Fibroblast of upper back skin (primary cell): ENCODE measurements at places on chromosomes 12 and 14.

DNA sequence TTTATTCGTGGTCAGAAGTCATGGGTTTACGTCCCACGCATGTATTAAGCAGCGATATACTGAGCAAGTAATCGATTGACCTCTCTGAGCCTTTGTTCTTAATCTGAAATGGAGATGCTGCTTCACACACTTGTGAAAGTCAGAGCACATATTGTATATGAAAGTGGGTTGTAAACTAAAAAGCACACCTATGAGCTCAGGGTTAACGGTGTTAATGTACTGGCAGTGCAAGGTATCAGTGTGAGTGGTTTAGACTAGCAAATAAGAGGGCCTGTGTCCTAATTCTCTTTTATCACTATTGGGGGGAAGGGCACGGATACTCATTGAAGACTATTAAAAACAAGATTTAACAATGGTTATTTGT lies 676 bp downstream of the MRPL42 start:
- no peak for DNase-seq

- no peak for DNase-seq
Observed at GRCh38 chr14:45169906-45170305, 34.2 kb downstream of the FANCM start.

- DNase-seq = peak; percentile 69
Observed at GRCh38 chr12:69097619-69098368, 141.6 kb upstream of the CPSF6 start.

- peak; percentile 45 for DNase-seq
Observed at GRCh38 chr12:50088577-50089335, 3.6 kb downstream of the SMARCD1 start.

- DNase-seq = no peak
Observed at GRCh38 chr12:12810553-12811021, 2.6 kb upstream of the DDX47 start.

GRCh38 chr12:124565656-124566160 lies 1.7 kb downstream of the NCOR2 start:
- no peak for DNase-seq

GRCh38 chr14:54691525-54692283 lies 124.8 kb downstream of the SAMD4A start:
- peak; percentile 63 for DNase-seq

- no peak for DNase-seq
Observed at GRCh38 chr12:24913130-24913529, 35.8 kb downstream of the BCAT1 start.

DNA sequence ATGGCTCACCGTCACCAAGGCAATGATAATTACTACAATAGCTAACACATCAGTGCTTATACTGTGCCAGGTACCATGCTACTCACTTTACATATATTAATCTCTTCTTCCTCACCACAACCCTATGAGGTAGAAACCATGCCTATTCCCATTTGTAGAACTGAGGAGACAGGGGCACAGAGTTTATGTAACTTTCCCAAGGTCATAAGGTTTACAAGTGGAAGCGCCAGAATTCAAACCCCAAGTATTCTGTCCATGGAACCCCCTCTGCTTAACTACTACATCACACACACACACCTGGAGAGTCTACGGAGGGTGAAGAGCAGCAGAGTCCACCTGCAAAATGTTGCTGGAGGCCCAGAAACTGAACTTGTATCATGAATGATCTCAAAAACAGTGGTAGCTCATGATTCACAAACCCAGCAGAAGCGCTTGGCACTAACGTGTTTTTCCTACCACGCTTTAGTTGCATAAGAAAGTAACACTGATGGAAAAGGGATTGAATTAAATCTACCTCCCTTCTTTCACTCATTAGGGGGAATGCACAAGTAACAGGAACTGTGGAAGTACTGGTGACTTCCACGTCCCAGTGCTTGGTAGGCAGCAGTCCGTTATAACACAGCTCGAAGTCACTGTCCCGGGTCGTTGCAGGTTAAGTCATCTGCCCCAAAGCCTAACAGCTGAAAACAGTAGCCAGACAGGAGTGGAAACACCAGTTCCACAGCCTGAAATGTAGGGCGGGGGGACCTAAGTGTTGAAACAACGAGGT lies 2.0 kb downstream of the ITPR2 start:
- no peak for DNase-seq

GRCh38 chr14:94046696-94047250 lies 20.6 kb downstream of the OTUB2 start:
- DNase-seq = no peak

DNA sequence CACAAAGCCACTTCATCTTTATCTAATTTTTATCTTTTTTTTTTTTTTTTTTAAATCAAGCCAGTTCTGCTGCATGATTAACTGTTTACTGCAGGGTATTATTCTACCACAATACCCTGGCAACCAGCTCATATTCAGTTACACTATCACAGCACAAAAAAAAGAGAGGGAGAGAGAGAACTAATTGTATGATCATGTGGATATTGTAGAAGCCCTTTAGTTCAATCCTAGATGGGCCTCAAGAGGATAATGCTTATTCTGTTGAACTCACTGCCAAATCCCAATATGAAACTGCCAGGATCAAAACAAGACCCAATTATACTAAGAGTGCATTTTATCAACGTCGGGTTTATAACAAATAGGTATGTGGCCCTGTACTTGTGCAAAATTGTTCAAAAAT lies 51.5 kb downstream of the MED13L start:
- no peak for DNase-seq

DNA sequence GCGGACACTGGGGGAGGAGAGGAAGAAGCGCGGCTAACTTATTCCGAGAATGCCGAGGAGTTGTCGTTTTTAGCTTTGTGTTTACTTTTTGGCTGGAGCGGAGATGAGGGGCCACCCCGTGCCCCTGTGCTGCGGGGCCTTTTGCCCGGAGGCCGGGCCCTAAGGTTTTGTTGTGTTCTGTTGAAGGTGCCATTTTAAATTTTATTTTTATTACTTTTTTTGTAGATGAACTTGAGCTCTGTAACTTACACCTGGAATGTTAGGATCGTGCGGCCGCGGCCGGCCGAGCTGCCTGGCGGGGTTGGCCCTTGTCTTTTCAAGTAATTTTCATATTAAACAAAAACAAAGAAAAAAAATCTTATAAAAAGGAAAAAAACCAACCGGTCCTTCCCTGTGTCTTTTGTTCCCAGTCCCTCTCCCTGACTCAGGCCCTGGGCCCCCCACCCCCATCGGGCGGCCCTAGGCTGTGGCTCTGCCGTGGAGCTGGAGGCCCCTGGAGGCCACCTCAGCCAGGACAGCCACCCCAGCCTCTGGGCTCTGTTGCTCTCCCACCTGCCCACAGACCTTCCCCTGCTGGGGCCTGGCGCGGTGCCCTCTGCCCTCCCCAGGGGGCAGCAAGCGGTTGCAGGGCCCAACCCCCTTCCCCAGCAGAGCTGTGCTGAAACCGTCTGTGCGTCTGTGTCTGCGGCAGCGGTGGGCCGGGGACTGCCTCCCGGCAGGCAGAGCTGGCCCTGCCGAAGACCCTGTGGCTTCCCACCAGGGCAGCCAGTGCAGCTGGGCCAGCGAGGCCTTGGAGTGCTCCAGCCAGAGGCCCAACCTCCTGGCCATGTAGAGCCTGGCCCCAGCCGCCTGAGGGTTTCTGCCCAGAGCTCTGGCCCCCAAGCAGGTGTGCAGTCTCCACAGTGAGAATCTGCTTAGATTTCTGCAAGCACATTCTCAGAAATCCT lies 4.0 kb upstream of the CRIP2 start:
- DNase-seq = no peak

DNA sequence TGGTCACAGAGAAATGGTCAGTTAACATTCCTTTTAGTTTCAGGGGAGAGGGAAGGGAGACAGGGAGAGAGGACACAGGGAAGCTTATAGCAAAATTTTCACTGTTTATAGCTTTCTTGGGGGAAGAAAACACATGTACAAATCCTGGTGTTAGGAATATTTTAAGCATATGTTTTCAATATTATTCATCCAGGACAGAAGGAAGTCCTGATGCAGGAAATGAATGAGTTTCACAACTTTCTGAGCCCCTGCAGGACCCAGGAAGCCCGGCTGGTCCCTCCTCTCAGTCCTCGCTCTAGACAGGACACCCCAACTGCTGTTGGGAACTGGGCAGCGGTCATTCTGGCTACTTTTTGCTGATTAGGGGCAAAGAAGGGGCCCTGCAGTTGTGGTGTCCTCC lies 71.1 kb upstream of the ZDHHC17 start:
- peak; percentile 58 for DNase-seq

- peak; percentile 35 for DNase-seq
Observed at GRCh38 chr12:121996945-121997612, 24.6 kb upstream of the BCL7A start.

GRCh38 chr12:57736741-57737466 lies 1.6 kb downstream of the AGAP2 start:
- DNase-seq = no peak

GRCh38 chr14:102805941-102806340 lies 28.7 kb downstream of the TRAF3 start:
- no peak for DNase-seq

GRCh38 chr12:78470354-78471195 lies 394.0 kb upstream of the SYT1 start:
- DNase-seq = peak; percentile 64

DNA sequence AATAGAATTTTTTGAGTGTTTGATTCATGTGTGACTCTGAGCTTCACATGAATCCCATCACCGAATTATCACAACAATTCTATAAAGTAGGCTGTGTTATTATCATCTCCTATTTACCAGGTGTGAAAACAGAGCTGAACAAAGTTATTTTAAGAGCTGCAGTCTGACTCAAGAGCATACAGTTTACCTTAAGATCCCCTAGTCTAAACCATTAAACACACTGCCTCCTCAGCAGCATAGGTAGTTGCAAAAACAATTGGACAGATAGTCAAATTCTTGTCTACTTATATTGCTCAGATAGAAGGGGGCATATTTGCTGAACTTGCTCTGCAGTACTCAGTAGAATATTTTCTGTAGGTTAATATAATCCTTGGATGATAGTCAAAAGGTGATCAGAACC lies 219.8 kb upstream of the ATP2B1 start:
- no peak for DNase-seq

DNA sequence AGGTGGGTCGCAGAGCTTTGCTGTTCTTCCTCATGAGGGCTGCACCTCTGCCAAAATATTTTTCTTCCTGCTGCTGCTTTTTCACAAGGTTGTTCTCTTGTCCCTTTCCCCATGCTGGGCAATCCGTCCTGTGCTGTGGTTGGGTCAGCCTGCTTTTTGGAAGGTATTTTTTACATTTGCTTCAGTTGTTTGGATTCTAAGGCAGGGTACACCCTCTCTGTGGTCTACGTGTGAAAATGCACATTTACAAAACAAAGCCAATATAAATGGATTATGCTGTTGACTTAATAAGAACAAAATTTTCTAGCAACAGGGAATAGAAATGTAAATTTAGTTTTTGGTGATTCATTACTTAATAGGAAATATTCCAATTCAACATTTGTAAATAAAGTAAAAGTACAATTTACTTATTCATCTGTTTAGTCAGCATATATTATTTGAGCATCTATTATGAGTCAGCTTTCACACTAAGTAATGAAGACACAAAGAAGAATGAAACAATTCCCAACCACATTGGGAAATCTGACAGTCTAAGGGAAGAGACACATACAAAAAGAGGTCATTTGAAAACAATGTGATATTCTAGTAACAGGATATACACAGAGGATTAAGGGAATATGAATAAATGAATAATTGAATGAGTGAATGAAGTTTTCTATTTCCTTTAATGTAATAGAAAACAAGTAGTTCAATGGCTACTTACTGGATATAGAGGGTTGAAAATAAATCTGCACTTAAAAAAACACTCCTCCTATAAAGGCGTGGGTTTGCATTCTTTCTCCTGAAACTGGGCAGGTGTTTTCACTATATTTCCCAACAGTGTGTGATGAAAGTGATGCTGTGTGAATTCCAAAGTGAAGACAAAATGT lies 94.6 kb upstream of the PRICKLE1 start:
- peak; percentile 53 for DNase-seq

- DNase-seq = no peak
Observed at GRCh38 chr14:25848601-25849000, 749.2 kb downstream of the NOVA1 start.

DNA sequence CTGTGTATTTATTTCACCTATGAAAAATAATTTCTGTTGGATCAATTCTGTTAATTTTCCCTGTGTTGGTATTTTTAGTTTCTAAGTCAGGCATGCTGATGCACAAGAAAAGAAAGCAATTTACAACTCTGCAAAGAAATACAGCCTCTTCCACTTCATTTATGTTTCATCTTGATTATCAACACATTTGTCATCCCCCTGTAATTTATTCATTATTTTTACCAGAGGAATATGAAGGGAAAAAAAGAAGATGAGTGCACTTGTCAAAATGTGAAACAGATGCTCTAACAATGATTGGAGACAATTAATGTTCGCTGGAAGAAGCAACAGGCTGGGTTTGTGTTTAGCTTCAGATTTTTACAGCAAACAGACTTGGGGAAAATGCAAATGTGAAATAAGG lies 958.5 kb upstream of the SEL1L start:
- DNase-seq = no peak
